ENCODE measurements at places on chromosomes 3 and 15. TPM values are rescaled to one million over a fixed set of nuclear protein-coding genes. Genes with fewer than 3 reads are reported as not detected.

COL8A1 gene
- total RNA-seq = 0.10 TPM

DNAH1 gene
- total RNA-seq = 30.1 TPM

GOLGA6L7 gene
- total RNA-seq = not detected

FANCD2OS gene
- not detected for total RNA-seq

TAMM41 gene
- 27.5 TPM for total RNA-seq

TEX55 gene
- total RNA-seq = not detected

CCR3 gene
- 0.24 TPM for total RNA-seq

SYNM gene
- total RNA-seq = 2.8 TPM

ZCWPW2 gene
- total RNA-seq = 0.12 TPM

GPR171 gene
- 246 TPM for total RNA-seq

OCA2 gene
- not detected for total RNA-seq

PLXND1 gene
- 1.1 TPM for total RNA-seq

OSBPL10 gene
- total RNA-seq = 4.7 TPM

SH3BP5 gene
- 103 TPM for total RNA-seq

CHP1 gene
- total RNA-seq = 71.6 TPM

CCDC50 gene
- total RNA-seq = 20.2 TPM

TRIM42 gene
- not detected for total RNA-seq

DOCK3 gene
- 1.5 TPM for total RNA-seq

ISLR2 gene
- total RNA-seq = not detected

CPLX3 gene
- 0.91 TPM for total RNA-seq

SCN10A gene
- not detected for total RNA-seq

GMNC gene
- total RNA-seq = not detected

CD200 gene
- 14.0 TPM for total RNA-seq

CPEB1 gene
- not detected for total RNA-seq

TTC23 gene
- total RNA-seq = 2.5 TPM

SMAD6 gene
- 0.37 TPM for total RNA-seq

CD86 gene
- total RNA-seq = 5.4 TPM

RAB43 gene
- 64.3 TPM for total RNA-seq

RETNLB gene
- total RNA-seq = not detected

PCLAF gene
- 68.1 TPM for total RNA-seq

GOLGA6L10 gene
- total RNA-seq = 0.37 TPM

RBP2 gene
- total RNA-seq = not detected

IL17RB gene
- total RNA-seq = 2.3 TPM

RHO gene
- not detected for total RNA-seq

TLR9 gene
- total RNA-seq = 0.49 TPM

PLA2G4B gene
- 12.9 TPM for total RNA-seq

CCDC54 gene
- not detected for total RNA-seq
